ENCODE measurements at places on chromosomes 3 and 15.

GRCh38 chr3:103459815-103460214 is 1025.0 kb downstream of the ZPLD1 start:
- DNase-seq, result no peak

DNA sequence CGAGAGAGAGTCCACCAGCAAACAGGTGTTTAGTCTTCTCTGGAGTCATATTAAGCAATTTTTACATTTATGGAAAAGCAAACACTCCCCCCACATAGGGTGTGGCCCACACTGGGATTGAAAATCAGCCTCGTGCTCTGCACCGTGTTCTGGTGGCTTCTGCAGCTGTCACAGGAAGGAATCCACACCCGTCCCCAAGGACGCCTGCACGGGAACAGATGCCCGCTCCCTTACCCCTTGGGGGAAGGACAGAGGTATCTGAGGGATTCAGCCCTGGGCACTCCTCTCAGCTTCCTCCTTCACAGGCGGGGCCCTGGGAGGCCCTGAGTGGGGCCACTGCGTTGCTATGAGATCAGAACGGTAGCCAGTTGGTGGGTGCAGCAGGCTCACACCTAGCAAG is 27.8 kb downstream of the LIPC start:
- DNase-seq, result no peak

DNA sequence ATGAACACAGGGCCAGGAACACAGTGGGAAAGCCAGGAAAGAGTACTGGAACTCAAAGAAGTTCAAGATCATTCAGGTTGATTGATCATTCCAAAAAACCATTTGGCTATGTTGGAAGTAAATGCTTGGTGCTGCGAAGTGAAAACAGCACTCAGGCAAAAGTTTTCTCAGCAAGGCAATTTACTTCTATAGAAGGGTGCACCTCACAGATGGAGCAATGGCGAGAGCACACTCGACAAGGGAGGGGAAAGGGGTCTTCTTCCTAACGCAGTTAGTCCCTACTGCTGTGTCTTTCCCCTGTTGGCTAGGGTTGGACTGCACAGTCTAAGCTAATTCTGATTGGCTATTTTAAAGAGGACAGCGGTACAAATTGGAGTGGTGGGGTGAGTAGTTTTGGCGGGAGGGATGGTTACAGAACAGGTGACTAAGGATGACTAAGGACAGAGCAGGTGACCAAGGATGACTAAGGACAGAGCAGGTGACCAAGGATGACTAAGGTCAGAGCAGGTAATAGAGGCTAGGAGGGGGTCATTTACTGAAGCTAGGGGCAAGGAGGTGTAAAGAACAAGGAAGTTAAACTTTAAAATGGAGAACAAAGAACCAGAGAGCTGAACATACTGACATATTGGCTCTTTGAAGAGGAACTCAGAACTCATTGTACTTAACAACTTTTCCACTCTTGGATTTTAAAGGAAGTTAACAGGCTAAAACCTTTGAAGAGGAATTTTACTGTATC is 43.3 kb downstream of the HOMER2 start:
- DNase-seq, result no peak

DNA sequence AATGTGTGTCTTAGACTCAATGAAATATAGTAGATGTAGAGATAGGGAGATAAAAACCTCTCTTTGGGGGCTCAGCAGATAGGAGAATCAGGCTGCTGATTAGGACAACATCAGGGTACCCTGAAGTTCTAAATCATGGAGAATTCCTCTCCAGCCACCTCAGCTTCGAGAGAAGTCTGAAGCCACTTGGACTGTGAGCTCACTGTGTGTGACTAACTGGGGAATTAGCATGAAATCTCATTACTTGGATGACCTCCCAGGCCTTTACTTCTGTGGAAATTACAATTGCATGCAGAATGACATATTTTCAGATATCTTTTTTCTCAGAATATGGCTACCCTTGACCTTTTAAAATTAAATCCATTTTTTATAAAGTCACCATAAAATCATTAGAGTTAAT is 128.0 kb upstream of the MRPL3 start:
- DNase-seq, result no peak

GRCh38 chr3:188581792-188582191 is 427.8 kb downstream of the LPP start:
- DNase-seq, result no peak

GRCh38 chr3:176848431-176849214 is 348.7 kb downstream of the TBL1XR1 start:
- DNase-seq, result no peak

Data from NCI-H2227 treated with DMSO at 0.1 percent for 48 hours (cell line).